Activated naive CD8-positive, alpha-beta T cell treated with anti-CD3 and anti-CD28 coated beads for 36 hours (primary cell): ENCODE measurements at places on chromosomes 2 and 18. TPM values are rescaled to one million over a fixed set of nuclear protein-coding genes. Genes with fewer than 3 reads are reported as not detected.
A peak's percentile ranks its signal among the peaks of the same experiment; 100 is the strongest.

- no peak overlapping the region for H3K4me3 ChIP-seq
- H3K36me3 ChIP-seq: no peaks in the 10 kb centered on the region
- no peak for DNase-seq
- no peaks in the 10 kb centered on the region for H3K4me1 ChIP-seq
- no peak overlapping the region for H3K27ac ChIP-seq
- H3K27me3 ChIP-seq: peaks cover 14% of the 10 kb centered on the region
These were observed 115.1 kb upstream of the GPC1 start for GRCh38 chr2:240320204-240320993.

DNA sequence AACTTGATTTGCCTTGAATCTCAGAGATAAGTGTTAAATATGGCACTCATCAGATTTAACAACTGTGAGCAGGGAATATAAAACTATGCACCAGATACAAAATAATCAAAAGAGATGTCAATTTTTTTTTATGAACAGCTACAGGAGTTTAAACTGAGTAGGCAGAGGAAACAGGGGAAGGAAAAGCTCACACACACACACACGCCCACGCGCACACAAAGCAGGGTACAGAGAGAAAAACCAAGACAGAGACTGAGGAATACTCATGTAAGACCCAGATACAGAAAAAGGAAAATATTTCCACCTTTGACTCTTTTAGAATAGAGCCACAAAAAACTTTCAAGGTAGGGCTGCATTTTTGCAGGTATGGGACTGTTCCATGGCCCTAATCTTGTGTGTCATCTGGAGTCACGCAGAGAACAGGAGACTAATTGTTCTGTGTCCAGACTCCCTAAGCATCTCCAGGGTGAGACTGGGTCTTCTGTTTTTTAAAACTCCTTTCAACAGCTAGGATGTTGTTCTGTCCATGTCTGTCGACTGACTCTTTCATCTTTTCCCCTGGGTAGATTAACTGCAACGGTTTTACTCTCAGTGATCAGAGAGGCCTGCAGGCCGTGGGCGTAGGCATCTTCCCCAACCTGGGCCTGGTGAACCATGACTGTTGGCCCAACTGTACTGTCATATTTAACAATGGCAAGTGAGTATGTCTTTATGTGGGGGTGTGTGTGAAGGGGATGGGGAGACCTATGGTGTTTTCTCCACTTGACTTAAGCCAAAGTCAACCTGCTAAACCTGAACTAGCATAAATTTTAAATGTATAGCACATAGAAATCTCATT, 23.0 kb downstream of the SMYD1 start:
- H3K27me3 ChIP-seq: no peaks in the 10 kb centered on the region
- peak overlapping the region; percentile 87 for H3K27ac ChIP-seq
- peak overlapping the region; percentile 38 for H3K4me3 ChIP-seq
- DNase-seq: peak; percentile 24
- H3K36me3 ChIP-seq: no peaks in the 10 kb centered on the region

Gene SCG2
- not detected for total RNA-seq

DNA sequence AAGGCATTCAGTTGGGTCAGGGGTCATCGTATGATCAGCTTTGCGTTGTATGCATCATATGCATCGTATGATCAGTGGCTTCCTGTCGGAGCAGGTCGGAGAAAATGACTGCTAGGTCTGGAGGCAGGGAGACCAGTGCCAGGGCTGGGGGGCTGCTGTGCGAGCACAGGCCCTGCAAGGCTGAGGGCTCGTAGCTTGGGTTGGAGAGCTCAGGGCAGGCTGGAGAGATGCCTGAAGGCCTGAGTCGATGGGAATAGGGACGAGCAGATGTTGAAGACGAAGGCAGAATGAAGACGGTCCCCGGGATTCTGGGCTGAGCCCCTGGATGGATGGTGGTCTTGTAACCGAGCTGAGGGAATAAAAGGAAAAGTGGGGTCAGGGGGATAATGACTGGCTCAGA, 25.3 kb upstream of the ACKR3 start:
- H3K4me3 ChIP-seq: no peak overlapping the region
- H3K27ac ChIP-seq: no peak overlapping the region
- H3K36me3 ChIP-seq: peaks cover 47% of the 10 kb centered on the region
- peaks cover 76% of the 10 kb centered on the region for H3K4me1 ChIP-seq
- no peaks in the 10 kb centered on the region for H3K27me3 ChIP-seq

DNA sequence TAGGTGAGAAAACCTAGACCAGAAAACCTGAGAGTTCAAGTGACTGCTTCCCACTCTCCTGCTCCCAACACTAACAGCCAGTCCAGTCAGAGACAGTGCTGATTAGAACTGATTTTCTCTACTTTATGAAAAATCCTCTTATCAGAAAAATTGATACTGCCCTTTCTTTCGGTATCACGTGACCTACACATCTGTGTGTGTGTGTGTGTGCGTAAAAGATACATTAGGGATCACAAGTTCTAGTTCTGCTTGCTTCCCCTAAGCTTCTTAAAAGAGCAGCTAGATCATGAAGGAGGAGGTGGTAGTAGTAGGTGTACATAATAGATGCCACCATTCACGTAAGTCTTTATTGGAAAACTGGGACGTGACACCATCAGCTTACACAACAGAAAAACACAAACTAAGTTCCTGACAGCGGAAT, 1.5 kb downstream of the ARL5A start:
- H3K4me3 ChIP-seq: peak overlapping the region; percentile 92
- peaks cover 51% of the 10 kb centered on the region for H3K4me1 ChIP-seq
- DNase-seq: no peak
- H3K36me3 ChIP-seq: peaks cover 18% of the 10 kb centered on the region
- H3K27me3 ChIP-seq: no peaks in the 10 kb centered on the region

Gene WIPF1
- total RNA-seq: 384 TPM

Gene DNAJC5G
- total RNA-seq: not detected

DNA sequence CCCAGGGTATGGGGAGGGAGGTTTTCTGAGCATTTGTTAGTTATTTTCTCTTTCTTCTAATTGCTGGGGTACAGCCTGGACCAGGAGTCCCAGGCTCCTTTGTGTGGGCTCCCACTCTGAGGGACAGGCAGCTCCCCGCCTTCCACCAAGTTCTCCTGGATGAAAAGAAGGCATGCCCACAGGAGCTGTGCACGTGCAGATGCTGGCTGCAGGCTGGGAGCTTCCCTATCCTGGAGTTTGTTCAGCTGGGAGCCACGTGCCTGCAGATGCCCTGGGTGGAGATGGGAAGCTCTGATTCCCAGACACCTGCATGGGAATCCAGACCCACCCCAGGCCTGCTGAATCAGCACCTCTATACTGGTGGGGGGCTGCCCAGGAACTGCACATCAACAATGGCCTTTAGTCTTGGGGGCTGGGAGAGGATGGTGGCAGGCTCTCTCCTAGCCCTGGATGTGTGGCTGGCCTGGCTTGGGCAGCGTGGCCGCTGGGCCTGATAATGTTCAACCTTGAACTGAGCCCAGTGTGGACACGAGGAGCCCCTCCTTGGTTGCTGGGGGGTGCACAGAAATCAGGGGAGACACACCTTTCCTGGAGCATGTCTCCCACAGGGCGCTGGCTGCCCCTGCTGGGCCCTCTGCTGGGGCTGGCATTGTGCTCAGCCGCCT, 233.6 kb upstream of the HS6ST1 start:
- no peaks in the 10 kb centered on the region for H3K36me3 ChIP-seq
- H3K4me1 ChIP-seq: no peaks in the 10 kb centered on the region
- DNase-seq: no peak
- no peaks in the 10 kb centered on the region for H3K27me3 ChIP-seq

Gene GNLY
- 2.1 TPM for total RNA-seq

DNA sequence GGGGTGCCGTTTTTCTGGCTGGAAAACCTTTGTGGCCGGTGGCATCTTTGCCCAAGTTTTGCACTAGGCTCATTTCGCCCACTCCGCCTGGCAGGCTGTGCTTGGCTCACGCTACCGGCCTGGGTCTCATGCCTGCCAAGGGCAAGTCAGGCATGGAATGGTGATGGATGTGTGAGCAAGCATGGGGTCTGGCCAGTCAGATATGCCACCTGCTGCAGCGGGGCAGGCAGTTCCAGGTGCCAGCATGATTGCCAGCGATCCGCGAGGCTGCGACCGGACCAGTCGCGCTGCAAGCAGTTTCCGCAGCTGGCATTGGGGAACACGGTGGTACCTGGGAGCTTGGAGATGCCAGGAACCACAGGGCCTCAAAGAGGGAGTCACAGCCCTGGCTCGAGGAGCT, 40.6 kb downstream of the TAF1B start:
- no peak overlapping the region for H3K4me3 ChIP-seq
- DNase-seq: no peak
- no peaks in the 10 kb centered on the region for H3K27me3 ChIP-seq
- peaks cover 62% of the 10 kb centered on the region for H3K36me3 ChIP-seq

DNA sequence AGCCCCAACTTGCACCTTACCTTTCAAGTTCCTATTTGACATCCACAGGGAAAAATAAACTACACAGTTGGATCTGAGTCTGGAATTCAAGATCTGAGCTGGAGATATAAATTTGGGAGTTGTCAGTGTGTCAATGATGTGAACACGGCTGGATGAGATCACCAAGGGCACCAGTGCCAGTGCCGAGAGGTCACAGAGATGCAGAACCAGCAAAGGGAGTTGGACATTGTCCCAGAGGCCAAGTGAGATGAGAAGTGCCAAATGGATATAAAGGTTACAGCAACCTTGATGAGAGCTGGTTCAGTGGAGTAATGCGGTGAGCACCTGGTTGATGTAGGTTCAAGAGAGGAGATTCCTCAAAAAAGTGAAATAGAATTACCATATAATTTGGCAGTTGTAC, 24.8 kb downstream of the LRRFIP1 start:
- no peaks in the 10 kb centered on the region for H3K27me3 ChIP-seq
- no peak for DNase-seq
- H3K36me3 ChIP-seq: peaks cover 12% of the 10 kb centered on the region
- no peak overlapping the region for H3K27ac ChIP-seq
- H3K4me3 ChIP-seq: no peak overlapping the region
- peaks cover 13% of the 10 kb centered on the region for H3K4me1 ChIP-seq

Gene RBM43
- 4.2 TPM for total RNA-seq

GRCh38 chr2:178194600-178195389, 483 bp downstream of the OSBPL6 start:
- H3K27me3 ChIP-seq: peaks cover 80% of the 10 kb centered on the region
- H3K36me3 ChIP-seq: no peaks in the 10 kb centered on the region
- peaks cover 8% of the 10 kb centered on the region for H3K4me1 ChIP-seq
- peak overlapping the region; percentile 68 for H3K4me3 ChIP-seq
- DNase-seq: peak; percentile 32

DNA sequence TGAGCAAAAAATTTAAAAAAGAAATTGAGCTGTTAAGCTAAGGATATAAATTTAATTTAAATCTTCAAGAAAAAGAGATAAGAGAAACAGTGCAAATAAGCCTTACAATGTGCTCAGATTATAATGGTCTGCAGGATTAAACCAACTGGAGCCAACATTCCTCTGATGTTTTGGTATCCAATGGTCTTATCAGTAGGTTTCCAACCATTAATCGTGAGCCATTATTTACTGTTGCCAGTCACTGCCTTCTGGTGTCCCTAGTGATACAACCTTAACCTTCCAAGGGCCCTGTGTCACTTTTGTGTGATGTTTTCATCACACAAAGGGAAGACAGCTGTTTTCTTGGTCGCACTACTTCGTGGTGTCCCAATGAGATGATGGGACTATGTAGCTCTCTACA, 134.5 kb upstream of the CTAGE1 start:
- peaks cover 8% of the 10 kb centered on the region for H3K27me3 ChIP-seq
- H3K27ac ChIP-seq: no peak overlapping the region
- H3K4me1 ChIP-seq: no peaks in the 10 kb centered on the region
